ENCODE measurements at places on chromosomes 5 and 9. TPM values are rescaled to one million over a fixed set of nuclear protein-coding genes. Genes with fewer than 3 reads are reported as not detected.

The STPG3 gene
- not detected for total RNA-seq

The TLX3 gene
- total RNA-seq = not detected

The CDH18 gene
- total RNA-seq = not detected

The PRSS3 gene
- not detected for total RNA-seq

The GMCL2 gene
- total RNA-seq = not detected
